ENCODE measurements at places on chromosomes 1 and 21.

DNA sequence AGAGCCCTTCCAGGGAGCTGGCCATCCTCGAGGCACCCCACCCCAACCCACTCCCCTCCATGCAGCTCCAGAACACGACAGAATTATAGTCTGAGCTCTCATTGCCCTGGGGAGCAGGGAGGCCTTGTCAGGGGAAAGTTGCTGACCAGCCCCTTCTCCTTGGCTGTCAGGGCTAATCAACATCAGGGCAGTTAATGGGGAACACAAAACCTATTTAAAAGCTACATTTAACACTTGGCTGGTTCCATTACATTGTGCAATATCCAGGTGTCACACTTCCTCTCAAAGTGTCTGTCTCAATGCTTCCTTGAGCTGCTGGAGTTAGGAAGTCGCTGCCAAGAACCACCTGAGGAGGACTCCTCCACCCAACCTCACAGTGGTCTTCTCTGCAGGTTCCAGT, 111.8 kb upstream of the GRIK3 start:
- no peak for DNase-seq

DNA sequence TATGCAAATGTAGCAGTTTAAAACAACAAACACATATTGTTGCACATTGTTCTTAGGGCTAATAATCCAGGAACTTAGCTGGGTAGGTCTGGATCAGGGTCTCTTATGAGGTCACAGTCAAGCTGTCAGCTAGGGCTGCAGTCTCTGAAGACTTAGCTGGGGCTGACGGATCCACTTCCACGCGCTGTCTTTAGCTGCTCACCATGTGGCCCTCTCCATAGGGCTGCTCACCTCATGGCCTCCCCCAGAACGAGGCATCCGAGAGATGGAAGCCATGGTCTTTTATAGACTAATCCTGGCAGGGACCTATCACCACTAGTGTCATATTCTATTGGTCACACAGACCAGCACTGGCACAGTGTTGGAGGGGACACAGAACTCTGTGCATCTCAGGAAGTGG, 8.7 kb upstream of the OXCT2 start:
- DNase-seq: no peak

- no peak for DNase-seq
These were observed 78.7 kb upstream of the RUNX1 start for GRCh38 chr21:35127851-35128250.

GRCh38 chr1:55192093-55192492, 23.1 kb downstream of the USP24 start:
- DNase-seq: no peak

DNA sequence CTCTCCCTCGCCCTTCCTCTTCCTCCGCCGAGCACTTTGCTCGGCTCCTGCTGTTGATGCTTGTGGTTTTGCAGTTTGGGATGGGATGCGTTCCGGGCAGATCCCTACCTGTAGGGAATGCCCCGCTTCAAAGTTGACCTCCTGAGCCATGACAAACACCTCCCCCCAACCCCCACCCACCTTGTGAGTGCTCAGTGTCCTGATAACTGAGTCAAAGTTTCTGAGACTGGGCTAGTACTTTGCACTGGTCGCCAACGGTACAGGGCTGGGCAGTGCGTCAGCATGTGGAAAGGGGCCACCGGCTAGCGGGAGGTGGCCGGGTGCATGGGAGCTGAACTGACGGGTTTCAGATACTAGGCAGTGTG, 771 bp downstream of the RABGAP1L start:
- DNase-seq: peak; percentile 7

- no peak for DNase-seq
These were observed 29.1 kb downstream of the SLC2A1 start for GRCh38 chr1:42929434-42930177.

- no peak for DNase-seq
These were observed 40.2 kb upstream of the KCNA10 start for GRCh38 chr1:110559157-110559556.

- no peak for DNase-seq
These were observed 1.9 kb downstream of the ZBTB48 start for GRCh38 chr1:6581561-6582305.

GRCh38 chr1:36731226-36732014, 248.7 kb upstream of the CSF3R start:
- no peak for DNase-seq

DNA sequence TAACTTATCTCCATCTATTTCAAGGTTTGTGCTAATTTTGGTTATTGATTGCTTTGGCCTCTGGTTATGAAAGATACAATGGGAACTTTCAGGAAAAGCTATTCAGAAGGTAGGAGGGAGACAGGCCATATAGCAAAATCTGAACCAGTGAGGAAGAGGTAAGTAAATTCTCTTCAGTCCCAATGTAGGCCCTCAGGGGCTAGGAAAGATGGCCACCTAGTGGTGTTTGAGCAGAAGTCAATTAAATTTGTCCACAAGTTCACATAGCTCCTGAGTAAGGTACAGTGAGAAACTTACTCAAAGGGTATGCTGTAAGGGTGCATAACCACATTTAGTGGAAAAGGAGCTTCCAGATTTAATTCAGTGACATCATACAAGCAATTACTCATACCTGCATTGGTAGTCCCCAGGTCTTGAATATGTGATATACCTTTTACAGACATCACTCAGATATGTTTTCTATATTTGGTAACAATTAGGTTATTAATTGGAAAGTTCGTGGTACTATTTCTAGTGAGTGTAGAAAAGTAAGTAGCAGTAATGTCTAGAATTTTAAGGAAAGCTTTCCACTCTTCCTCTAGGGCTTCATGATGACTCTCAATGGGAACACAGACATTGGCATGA, 21.4 kb upstream of the FMO1 start:
- no peak for DNase-seq

- DNase-seq: no peak
These were observed 103.0 kb downstream of the NR5A2 start for GRCh38 chr1:200130552-200130951.

- no peak for DNase-seq
These were observed 638 bp upstream of the OLIG2 start for GRCh38 chr21:33025106-33025488.

DNA sequence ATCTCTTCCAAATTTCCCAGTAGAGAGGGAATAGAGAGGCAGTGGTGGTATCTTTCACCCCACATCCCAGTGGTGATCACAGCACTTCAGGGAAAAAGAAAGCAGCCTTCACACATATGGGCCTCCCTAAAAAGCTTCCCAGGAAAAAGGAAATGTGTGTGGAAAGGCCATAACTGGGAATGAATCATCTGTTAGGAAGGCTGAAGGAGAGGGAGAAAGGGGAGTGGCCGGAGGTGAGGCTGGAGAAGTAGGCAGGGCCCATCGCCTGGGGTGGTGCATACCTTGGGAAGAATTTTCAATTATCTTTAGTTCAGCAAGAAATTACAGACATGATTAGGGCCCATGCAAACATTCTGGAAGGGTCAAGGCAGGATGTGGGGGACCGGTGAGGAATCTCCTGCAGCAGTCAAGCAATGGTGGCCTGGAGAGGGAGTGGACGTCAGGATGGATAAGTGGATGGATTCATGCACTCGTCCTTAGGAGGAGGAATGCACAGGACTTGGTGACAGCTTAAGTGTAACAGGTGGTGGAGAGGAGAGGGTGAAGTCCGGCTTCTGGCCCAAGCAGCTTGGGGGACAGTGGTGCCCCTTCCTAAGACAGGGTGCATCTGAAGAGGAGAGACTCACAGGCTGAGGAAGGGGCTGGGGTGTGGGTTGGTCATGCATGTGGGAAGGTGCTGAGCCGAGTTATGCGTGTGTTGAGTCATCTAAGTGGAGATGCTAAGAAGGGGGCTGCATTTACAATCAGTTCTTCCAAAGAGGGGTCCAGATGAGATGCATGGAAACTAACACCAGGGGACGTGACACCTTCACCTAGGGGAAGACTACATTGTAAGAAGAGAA, 17.9 kb downstream of the HIVEP3 start:
- no peak for DNase-seq

GRCh38 chr1:72636631-72637030, 354.3 kb upstream of the NEGR1 start:
- DNase-seq: no peak

DNA sequence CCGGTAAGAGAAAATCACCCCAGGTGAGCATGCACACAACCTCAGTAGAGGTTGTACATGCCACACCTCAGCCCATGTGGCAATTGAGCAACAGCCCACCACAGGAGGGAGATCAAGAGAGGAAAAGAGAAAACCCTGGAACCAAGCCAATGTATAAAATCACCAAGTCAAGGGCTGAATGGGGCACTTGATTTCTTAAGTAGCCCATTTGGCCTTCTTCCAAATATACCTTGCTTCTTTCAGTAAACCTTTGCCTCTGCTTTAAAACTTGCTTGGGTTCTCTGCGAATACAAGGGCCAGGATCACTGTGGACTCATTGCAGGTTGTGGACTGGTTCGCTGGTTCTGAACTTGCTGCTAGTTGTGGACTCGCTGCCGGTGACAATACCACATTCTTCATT, 1814.0 kb downstream of the PLA2G4A start:
- DNase-seq: no peak

GRCh38 chr1:68276448-68276847, 44.1 kb upstream of the WLS start:
- DNase-seq: no peak

GRCh38 chr1:45250544-45250943, 44.1 kb upstream of the ZSWIM5 start:
- DNase-seq: no peak

DNA sequence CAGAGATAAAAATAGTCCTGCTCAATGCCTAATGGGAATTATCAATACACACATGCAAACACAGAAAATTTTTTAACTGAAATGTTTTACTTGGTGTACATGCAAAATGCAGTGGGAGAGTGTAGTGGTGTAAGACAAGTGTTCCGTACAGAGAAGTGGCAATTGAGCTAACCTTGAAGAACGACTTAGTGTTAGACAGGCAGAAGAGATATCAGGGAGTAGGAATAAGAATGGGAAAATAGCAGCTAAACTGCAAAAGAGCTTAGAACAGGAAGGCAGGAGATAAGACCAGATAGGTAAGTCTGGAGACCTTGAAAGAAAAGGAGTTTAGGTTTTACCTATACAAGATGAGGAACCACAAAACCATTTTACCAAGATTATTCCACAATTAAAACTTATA, 9.0 kb downstream of the USP24 start:
- no peak for DNase-seq

DNA sequence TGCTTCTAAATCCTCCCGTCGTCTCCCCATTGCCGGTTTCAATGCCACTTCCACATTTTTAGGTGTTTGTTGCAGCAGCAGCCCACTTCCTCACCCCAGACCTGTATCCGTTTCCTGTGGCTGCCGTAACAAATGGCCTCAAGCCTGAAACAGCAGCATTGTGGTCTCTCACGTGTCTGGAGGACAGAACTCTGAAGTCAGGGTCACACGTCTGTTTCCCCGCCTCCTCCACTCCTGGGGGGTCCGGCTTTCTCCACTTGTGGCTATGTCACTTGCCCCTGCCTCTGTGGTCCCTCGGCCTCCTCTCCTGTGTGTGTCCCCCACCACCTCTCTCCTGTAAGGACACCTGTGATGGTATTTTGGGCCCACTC, 21.8 kb downstream of the TRPM2 start:
- DNase-seq: no peak

DNA sequence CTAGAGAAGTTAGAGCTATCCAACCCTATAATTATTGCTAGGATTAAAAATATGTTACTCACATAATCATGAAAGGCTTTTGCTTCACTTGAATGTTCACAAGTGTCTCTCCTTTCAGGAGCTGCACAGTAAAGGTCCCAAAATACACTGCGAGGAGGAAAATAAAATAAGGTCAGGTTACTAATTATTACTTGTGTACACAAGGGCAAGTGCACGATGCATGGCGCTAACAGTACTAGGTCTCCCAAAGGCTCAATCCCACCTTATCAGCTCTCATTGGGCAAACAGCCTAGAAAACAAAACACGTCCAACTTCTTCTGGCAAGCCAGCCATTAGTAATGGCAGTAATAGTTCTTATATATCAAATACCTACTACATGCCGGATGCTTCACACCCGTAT, 4.4 kb downstream of the SSBP3 start:
- DNase-seq: no peak
